T47D (cell line): ENCODE measurements at places on chromosomes 4 and X.

DNA sequence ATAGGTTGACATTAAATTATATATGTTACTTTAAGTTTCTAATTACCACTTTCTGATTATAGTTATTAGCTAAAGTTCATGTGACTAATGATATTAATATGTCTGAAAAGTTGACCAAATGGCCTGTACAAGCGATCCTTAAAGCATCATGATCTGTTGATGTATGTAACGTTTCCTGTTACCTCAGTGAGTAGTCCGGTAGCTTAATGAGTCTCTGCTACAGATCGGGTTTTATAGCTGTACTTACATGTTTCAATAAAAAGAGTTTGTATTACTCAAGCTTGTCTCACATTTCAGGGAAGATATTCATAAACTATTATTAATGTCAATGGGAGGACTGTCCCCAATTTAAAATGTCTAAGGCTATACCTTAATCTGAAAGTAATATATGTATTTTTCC, 246.3 kb downstream of the PPP3CA start:
- no peak for DNase-seq

GRCh38 chr4:106273831-106274230, 42.2 kb downstream of the TBCK start:
- DNase-seq: no peak

- no peak for DNase-seq
Observed at GRCh38 chr4:98518559-98519267, 139.7 kb downstream of the TSPAN5 start.

- DNase-seq: peak; percentile 50
Observed at GRCh38 chrX:30301963-30302362, 7.2 kb downstream of the NR0B1 start.
